ENCODE measurements at places on chromosomes 5 and 9.

- no peak for DNase-seq
These were observed 632.5 kb downstream of the ISL1 start for GRCh38 chr5:52015760-52016159.

- DNase-seq: no peak
These were observed 108.5 kb upstream of the TXNDC8 start for GRCh38 chr9:110446171-110446570.

GRCh38 chr5:175472378-175472777 lies 6.0 kb upstream of the SFXN1 start:
- no peak for DNase-seq

DNA sequence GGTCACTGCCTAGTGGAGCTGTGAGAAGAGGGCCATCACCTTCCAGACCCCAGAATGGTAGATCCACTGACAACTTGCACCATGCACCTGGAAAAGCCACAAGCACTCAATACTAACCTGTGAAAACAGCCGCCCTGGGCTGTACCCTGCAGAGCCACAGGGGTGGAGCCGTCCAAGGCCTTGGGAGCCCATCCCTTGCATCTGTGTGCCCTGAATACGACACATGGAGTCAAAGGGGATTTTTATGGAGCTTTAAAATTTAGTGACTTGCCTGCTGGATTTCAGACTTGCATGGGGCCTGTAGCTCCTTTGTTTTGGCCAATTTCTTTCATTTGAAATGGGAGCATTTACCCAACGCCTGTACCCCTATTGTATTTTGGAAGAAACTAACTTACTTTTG lies 62.4 kb upstream of the HTR4 start:
- no peak for DNase-seq

DNA sequence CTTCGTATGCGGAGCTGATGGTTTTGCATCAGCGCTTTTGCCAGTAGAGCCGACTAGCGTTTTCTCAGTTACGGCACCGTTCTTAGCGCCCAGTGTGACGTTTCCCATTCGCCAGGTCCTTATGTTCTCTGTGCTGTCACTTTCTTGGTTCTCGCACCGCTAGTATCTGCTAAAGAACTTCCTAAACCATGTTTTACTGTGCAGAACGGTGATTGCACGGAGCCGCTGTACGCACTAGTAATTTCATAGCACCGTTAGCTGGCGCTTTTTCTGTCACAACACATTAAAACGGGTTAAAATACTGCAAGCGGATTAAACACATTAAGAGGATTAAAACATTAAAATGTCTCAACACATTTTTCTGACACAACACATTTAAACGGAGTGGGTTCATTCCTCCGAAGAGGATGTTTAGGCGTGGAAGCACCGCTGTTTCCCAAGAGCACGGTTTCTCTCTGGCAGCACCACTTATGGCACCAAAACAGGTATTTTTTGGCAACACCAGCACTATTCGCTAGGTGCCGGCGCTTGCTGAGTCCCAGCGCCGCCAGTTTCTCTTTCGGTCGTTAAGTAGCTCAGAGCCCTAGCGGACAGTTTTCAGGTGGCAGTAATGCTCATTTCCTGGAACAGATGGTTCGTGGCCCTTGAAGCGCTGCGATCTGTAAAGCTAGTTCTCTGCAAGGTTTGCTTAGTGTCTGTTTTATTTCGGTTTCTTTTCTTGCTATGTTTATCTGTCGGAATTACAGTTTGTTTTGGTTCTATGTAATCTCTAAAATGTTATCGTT lies 20.3 kb downstream of the ANXA2R start:
- DNase-seq: peak; percentile 79

GRCh38 chr5:128596071-128596470 lies 58.0 kb upstream of the FBN2 start:
- DNase-seq: no peak

DNA sequence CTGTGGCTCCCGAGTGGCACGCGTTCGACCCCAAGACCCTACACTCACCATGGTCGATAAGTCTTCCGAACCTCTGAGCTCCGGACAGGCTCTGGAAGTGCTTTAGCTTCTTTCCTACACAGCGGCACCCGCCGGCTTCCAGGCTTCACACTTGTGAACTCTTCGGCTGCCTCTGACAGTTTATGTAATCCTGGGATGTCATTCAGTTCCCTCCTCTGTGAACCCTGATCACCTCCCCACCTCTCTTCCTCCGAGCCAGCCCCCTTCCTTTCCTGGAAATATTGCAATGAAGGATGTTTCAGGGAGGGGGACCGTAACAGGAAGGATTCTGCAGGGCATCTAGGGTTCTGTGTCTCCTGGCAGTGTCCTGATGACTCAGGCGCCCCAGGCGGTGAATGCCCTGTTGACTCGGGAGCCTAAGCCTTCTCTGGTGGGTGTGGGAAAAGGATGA lies at the start of gene CD14:
Gene CD14 (minus strand): TSS at position 155 of the 451 bp plus-strand sequence. CDS start 104 bp downstream, at position 51.
- no peak for DNase-seq

DNA sequence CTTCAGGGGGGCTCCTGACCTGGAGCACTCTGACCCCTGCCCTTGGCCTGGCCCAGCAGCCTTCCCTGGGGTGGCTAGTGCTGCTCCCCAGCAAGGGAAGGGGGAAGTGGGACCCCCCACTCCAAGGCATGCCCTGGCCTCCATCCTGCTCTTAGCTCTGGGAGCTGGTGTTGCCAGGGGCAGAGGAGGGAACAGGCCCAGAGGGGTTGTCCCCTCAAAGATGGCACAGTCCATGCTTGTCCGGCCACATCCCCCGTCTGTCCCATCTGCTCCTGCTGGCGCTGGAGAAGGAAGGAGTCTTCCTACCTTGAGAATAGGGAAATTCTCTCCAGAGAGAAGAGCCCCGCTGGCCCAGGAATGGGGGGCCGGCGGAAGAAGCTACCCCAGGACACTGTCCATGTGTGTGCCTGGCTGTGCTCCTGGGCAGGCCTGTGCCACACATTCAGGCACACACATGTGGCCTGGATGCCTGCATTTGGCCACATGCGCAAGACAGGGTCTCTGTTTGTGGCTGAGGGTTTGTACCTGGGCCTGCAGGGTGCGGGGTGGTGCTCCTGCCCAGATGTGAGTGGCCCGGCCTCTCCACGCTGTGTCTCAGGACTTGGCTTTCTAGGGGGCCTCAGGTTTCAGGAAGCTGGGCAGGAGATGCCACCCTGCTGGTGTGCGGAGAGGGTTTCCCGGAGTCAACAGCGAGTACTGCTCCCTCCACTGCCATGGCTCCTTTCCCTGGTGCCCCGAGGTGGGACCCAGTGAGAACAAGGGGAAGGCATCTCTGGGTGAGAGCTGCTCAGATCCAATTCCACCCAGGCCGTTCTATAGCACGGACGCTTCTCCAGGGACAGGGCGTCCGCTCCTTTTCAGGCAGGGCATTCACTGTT lies 247.1 kb downstream of the PBX3 start:
- no peak for DNase-seq

- DNase-seq: no peak
These were observed 61.8 kb downstream of the SMIM15 start for GRCh38 chr5:61100437-61100836.

- peak; percentile 23 for DNase-seq
These were observed 4.0 kb upstream of the CDK5RAP2 start for GRCh38 chr9:120583958-120584369.

DNA sequence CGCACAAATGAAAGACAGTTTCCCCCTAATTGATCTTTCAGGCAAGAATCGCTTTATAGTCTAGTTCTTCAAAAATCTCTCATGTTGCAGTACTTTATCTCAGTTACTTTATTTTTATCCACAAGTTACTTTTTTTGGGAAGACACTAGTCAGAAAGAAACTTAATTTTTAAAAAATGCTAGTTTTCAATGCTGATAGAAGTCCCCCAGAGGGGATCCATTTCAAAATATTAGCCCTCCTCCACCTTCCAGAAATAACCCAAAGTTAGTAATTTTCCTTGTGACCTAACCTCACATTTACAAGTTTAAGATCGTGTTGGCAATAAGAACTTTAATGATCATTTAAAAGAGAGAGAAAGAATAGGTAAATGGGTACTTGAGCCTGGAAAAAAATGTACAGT lies 11.0 kb downstream of the C1QTNF3 start:
- no peak for DNase-seq

GRCh38 chr5:106127341-106127781 lies 1543.4 kb downstream of the EFNA5 start:
- DNase-seq: no peak

- DNase-seq: no peak
These were observed 131.4 kb downstream of the MED10 start for GRCh38 chr5:6246820-6247437.

DNA sequence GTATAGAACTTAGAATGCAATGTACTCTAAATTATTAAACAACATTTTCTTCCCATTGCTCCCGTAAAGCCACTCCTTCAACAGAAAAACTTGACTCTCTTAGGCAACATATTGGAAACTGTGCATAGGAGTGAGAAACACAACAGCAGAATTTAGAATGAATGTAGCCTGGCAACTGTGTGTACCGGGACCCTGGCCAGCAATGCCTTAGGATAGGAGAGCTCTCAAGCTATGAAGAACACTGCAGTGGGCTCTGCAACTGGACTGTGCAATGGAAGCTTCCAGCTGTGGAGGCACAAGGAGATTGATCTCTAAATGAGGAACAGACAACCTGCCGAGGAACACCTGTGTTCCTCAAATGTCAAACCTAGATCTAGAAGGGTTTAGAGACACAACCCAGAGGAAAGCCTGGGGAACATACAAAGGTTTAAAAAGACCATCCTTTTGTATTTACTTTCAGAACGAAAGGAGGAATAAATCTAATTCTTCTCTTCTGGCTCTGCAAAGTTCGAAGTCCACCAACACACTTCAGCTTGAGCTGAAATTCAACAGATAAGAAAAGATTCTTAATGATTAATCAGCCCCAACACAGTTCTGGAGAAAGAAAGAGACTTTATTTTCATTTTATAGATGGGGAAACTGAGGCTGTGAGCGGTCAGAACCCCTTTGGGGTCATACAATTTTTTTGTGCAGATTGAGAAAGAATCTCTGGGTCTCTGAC lies 51.5 kb upstream of the ARL15 start:
- DNase-seq: no peak

All from T-helper 22 cell (primary cell).